ENCODE measurements at places on chromosomes 11 and 22.
A peak's percentile ranks its signal among the peaks of the same experiment; 100 is the strongest.

GRCh38 chr11:68189082-68189481, 24.0 kb downstream of the KMT5B start:
- no peak for DNase-seq

GRCh38 chr22:36871669-36872081, 10.9 kb downstream of the NCF4 start:
- no peak for DNase-seq

- no peak for DNase-seq
These were observed 147.1 kb downstream of the C11orf91 start for GRCh38 chr11:33553486-33553885.

- DNase-seq, result peak; percentile 97
These were observed 4786.8 kb upstream of the OR11H1 start for GRCh38 chr22:10741210-10741609.

DNA sequence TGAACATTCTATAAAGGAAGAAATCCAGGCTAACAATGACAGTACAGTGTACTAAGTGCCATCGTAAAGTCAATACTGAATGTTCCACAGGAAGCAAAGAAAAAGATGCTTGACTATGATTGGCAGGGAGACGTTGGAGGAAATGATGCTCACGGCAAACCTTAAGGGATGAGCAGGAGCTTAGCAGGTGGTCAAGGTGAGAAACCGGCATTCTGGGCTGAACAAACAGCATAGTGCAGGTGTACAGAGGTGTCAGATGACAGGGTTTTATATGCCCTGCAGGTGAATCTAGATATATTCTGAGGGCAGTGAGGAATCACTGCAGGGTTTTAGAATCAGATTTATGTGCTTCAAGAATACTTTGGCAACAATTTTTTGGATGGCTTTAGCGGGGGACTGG, 85.3 kb upstream of the HEPHL1 start:
- DNase-seq, result no peak

DNA sequence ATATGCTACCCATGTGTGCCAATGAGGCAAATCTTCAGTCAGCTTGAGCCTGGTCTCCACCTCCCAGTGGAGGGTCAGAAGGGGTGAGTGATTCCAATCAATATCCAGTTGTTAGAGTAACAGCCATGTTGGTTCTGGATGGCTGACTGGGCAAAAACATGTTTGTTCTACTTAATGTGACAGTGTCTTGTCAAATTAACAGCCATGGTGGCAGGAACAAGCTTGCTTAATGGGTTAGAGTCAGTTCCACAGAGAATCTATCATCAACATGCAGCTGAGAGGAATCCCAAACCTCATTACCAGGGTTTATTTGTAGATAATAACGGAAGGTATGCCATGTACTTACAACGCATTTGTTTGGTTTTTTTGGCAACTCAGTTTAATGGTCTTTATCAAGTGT, 133.2 kb downstream of the SLC17A6 start:
- DNase-seq, result no peak

DNA sequence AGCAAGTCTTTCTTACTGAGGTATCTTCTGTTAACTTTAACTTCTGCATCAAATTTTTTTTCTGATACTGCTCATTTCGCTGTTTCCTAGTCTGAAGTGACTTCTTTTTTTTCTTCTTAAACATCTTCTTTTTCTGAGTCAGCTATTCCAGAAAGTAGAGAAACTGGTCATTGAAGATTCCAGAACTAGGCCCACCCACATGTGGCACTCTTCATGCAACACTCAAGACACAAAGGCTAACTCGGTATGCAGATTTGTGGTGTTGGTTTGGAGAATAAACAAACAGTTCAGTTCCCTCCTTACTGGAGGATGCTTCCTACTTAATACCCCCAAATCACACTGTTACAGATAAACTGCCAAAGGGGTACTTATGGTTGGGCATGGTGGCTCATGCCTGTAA, 25.2 kb upstream of the MTCH2 start:
- DNase-seq, result no peak

- peak; percentile 75 for DNase-seq
These were observed 23.2 kb upstream of the MGAT3 start for GRCh38 chr22:39433476-39434242.

DNA sequence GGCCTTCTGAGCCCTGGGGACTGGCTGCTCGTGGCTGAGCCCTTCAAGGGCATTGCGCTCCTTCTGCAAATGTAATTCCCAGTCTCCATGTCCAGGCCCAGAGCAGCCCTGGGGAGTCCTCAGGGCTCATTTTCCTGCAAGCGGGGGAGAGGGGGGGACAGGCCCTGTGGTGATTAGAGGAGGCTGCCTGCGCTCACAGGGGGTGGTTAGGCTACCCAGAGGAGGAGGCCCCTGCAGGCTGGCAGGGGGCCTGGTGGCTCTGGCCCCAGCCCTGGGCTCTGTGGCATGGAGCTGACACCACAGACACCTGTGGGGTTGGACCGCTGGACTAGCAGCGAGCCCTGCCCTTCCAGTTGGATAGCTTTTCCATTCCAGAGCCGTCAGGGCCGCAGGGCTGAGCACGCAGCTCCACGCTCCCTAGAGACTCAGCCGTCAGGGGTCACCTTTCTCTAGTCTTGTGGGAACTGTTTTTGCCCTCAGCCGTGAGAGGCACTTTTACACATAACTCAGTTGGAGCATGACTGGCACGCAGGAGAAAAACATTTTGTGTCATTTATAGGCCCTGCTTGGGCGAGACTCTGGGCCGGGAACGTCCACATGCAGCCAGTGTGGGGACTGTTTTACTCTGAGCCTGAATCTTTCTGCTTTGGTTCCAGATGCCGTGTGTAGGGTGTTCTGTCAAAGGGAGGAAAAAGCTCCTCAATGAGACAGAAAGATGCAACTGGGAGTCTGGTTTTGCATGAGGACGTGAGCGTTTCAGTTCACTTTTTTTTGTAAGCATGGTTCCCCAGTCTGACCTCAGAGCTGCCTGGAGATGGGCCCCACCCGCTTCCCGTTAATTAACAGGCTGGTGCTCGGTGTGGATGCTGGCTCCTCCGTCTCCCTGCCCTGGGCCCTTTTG, 58.1 kb downstream of the LRP5 start:
- no peak for DNase-seq

- DNase-seq, result no peak
These were observed 71.0 kb downstream of the PTPRJ start for GRCh38 chr11:48051217-48051830.

DNA sequence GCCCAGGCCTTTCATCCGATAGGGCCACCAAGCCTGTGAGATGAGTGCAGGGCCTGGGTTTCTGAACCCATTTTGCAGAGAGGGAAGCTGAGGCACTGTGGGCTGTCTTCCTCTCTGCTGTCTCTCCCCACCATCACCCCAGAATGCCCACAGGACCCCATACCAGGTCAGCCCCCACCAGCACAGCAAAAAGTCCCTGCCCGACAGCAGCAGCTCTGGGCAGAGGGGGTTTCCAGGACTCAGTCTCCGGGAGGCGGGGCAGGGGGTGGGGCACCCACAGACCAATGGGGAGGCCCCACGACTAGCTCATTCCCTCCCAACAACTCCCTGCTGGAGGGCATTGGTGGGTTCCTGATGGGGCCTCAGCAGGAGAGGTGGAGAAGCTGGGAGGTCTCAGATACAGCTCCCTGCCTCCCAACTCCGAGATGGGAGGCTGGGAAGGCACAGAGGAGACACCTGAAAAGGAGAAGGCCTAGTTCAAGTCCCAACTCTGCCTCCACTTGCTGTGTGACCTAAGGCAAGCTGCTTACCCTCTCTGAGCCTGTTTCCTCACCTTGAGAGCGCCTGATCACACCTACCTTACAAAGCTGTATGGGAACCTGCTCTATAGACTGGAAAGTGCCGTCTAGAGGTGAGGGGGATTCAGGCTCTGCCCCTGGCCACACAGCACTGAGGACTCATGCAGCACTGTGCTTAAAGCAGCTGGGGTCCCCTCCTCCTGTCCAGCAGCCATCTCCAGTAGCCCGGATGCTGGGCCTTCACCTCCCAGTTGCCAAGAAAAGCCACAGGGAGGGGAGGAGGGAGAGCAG, 3.5 kb downstream of the CBX7 start:
- no peak for DNase-seq

GRCh38 chr11:68977781-68978625, 2.8 kb downstream of the MRGPRD start:
- DNase-seq, result peak; percentile 59

GRCh38 chr11:86183694-86184093, 60.9 kb upstream of the EED start:
- DNase-seq, result no peak

GRCh38 chr11:128544471-128545051, 42.8 kb downstream of the ETS1 start:
- DNase-seq, result no peak

DNA sequence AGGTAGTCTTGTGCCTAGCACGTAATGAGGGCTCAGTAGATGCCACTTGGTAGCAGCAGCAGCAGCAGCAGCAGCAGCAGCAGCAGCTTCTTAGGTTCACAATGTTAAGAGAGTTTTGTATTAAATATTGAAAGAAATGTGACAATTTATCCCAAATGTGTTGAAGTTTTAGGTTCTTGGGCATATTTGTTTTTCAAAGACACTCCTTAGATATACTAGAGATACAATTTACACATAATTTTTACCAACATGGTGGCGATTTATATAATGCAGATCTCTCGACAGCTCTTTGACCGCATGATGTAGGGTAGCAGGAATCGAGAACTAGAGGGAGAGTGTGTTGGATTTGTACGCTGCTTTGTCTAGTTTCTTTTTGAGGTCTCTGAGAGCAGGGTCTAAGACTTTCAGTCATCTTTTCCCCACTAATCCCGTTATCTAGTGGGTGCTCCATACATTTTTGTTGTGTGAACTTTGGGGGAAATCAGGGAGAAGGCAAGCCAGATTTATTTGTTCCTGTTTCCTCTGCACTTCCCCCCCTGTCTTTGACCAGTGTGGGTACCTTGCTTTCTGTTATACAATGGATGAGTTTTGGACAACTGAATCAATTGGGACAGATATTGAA, 1.4 kb downstream of the FDX1 start:
- DNase-seq, result no peak

- no peak for DNase-seq
These were observed 27.9 kb downstream of the PAX6 start for GRCh38 chr11:31783252-31783651.

GRCh38 chr11:92594251-92594650, 369.6 kb downstream of the FAT3 start:
- DNase-seq, result no peak

- DNase-seq, result no peak
These were observed 25.1 kb upstream of the TPH1 start for GRCh38 chr11:18071098-18071705.

- DNase-seq, result no peak
These were observed 1.1 kb downstream of the TLCD5 start for GRCh38 chr11:120326228-120326627.

- no peak for DNase-seq
These were observed 355.7 kb downstream of the MN1 start for GRCh38 chr22:27445881-27446280.

GRCh38 chr11:128520206-128520887, 67.0 kb downstream of the ETS1 start:
- no peak for DNase-seq

DNA sequence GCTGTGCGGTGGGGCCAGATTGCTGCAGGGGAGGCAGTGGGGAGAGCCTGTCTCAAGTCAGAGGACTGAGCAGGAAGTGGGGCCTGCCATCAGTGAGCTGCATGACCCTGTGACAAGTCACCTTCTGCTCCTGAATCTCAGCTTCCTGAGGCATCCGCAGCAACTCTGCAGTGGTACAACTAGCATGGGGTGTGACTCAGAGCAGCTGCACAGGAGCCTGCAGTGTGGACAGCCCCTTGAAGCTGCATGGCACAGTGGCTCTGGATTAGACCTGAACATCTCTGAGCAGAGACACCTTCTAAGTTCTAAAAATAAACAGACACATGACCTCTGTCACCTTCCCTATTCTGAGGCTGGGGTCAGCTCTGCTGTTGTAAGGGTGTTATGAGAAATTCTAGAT, 18.0 kb downstream of the FAM227A start:
- no peak for DNase-seq

- no peak for DNase-seq
These were observed 1.4 kb downstream of the KDELR3 start for GRCh38 chr22:38469306-38469781.

GRCh38 chr11:58142761-58143160, 17.4 kb upstream of the OR9I1 start:
- DNase-seq, result no peak

- no peak for DNase-seq
These were observed 22.5 kb upstream of the ADA2 start for GRCh38 chr22:17241576-17242330.

DNA sequence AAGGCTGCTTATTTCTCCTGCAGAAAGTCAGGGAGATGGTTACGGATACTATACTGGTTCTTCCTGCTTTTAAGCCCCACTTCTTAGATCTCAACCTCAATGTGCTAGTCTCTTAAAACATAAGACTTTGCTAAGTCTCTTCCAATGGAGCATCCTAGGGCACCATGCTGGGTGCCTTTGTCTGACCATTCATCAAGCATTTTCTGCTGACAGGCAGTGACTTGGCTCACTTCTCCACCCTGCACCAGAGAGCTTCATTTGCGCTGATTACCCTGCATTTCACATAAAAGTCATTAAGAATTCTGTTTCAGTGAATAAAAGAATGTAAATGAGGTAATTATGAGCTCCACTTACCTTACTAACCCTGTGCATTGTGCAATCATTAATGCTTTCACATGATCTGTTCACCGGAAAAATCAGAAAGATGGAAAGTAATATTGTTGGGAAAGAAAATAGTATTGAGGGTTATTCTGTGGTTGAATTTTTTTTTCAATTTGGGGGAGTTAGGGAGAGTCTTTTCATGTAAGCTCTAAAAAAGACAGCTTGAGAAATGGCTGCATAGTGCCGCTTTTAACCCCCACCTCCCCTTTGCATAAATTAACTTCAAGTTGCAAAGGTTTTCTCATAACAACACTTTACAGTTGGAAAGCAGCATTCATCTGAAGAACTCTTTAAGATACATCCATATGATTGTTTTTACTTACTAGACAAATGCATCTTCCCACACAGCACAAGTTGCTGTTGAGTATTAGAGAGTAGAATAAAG, 677.3 kb upstream of the KIRREL3 start:
- no peak for DNase-seq

DNA sequence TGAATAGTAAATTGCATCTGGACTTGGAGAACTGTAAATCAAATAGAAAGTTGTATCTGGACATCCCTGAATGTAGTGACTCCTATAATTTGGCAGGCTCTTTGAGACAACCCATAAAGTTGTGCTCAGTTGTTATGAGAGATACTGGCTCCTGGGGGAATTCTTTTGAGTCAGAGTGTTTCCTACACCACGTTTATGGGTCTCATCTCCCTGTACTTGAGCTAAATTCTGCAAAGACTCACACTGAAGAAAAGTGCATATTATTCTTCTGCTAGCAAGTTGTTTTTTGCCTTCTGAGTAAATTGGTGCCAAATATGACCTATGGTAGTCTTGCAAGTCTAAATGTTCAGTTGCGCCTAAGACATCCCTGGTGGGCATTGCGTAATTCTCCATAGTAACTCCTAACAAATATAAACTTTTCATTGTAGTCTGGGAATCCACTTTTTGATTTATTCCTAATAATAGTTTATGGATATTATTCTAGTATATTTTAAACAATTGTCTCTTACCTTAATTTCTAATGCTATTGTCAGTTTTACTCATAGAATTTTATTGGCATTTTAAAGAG, 5.0 kb downstream of the ZNF215 start:
- DNase-seq, result no peak

- DNase-seq, result no peak
These were observed 682.6 kb downstream of the KCNA4 start for GRCh38 chr11:29333993-29334775.
